ENCODE measurements at places on chromosomes 2 and 18.

DNA sequence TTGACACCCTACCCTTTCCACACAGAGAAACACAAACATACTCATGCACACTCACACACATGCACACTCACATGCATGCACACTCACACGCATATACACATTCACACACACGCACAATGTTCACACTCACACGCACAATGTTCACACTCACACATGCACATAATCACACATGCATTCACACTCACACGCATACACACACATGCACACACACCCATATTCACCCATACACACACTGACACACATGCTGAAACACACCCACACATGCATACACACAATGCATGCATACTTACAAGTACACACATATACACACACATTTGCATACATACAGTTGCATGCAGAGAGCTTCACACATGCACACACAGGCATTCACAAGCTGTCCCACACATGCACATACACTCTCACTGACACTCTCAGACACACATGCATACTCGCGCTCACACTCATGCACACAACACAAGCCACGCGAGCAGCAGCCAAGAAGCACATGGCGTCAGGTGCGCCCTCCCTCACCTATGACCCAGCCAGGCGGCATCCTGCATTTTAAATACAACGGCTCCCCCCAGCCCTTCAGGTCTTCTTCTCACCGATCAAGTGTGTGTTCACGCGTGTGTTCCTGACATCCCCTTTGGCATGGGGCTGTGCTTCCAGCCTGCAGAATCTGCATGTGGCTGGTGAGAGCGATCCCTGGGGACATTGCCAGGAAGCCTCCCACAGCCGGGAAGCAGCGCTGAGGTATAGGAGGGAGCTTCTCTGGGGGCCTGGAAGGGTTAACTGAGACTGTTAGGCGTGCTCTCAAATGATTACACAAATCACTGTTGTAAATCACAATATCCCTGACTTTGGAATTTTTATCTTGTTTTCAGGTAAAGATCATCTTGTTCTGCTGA is 195.1 kb downstream of the RTP5 start:
- DNase-seq = no peak

GRCh38 chr2:6741229-6741628 is 124.5 kb downstream of the CMPK2 start:
- DNase-seq = no peak

DNA sequence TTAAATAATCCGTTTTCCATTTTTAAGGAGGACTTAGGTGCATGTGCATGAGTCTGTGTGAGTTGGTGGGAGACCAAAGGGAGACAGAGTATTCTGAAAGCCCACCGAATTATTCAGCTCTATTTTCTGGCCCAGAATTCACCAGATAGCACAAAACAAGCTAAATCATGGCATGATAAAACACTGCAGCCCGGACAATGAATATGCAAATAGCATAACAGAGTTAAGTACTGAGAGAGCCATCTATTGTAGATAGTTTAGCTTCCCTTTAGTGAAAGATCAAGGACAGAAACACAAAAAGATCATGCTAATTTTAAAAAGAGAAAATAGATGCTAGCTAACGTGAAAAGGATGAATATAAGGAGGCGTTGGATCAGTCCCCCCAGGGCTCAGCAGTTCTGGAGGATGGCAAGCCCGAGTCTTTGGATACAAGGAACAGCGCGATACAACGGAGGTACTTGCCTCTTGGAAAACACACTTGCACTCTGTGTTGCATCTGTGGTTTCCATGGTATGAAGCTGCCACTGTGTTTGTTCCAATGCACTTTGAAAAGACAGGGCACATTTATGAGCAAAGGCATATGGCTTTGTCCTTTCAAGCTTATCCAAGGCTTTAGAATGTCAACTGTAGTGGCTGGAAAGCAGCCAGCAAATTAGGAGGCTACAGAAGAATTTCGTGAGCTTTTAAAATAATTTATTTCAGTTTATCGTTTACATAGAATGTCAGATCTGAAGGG is 119.9 kb downstream of the LYPD1 start:
- no peak for DNase-seq

GRCh38 chr2:137929519-137929916 is 34.8 kb upstream of the HNMT start:
- no peak for DNase-seq

GRCh38 chr2:200679535-200679934 is 93.7 kb downstream of the AOX1 start:
- DNase-seq = no peak

DNA sequence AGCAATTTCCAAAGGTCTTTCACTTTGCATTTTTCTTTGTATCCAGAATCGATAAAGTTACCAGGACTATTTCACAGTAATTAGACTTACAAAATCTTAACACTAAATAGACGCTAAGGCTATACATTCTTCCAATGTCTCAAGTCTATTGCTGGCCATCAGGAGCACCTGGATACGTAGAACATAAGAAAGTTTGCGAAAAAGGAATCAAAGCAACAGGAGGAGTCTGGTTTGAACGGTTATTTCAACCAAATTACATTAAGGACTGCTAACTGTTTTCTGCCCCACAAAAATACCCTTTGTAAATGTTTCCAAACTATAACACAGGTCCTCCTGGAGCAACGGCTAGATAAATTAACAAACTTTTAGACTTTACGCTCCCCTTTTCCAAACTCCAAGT is 1.4 kb upstream of the HNRNPA3 start:
- no peak for DNase-seq

GRCh38 chr18:13471198-13471845 is 252.8 kb downstream of the LDLRAD4 start:
- DNase-seq = no peak

- DNase-seq = no peak
Observed at GRCh38 chr18:76486038-76486437, 9.0 kb downstream of the ZNF516 start.

GRCh38 chr2:206721256-206721920 is 3.2 kb upstream of the DYTN start:
- DNase-seq = no peak

GRCh38 chr2:203867561-203868200 is at the start of gene CTLA4:
TSS of gene CTLA4 (plus strand) at chr2:203867771. CDS start at chr2:203867943, 172 bp downstream.
- peak; percentile 57 for DNase-seq

- DNase-seq = no peak
Observed at GRCh38 chr2:154697418-154698252, 860 bp upstream of the KCNJ3 start.

- DNase-seq = no peak
Observed at GRCh38 chr2:7165736-7166135, 248.5 kb downstream of the RNF144A start.

DNA sequence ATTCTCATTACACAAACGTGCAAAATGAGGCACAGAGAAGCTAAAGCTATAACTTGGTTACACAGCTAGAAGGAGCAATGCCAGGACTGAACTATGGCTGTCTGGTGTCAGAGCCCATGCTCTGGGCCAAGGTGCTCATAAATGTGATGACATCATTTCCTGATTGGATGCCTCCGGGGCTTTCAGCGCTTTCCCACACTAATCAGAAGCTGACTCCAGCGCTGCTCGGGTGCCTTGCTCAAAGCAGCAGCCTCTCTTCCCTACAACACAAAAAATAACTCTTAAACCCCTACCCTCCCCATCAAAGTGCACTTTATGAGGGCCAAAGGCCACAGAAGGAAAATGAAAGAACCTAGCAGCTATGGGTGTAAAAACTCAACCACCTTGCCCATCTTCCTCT is 90.7 kb downstream of the STK39 start:
- DNase-seq = peak; percentile 16

DNA sequence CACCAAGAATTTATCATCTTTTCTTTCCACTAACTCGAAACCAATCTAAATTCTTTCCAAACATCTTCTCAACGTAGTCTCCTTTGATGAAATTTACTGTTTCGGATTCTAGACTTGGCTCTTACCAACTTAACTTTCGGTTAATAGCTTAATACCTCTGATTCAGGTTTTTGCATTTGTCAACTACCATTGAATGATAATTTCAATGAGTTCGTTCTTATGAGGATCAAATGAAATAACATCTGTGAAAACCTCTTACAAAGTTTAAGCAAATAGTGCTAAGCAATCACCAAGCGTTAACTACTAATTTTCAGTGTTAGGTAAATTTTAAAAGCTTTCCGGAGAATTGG is 593 bp upstream of the NRBP1 start:
- DNase-seq = no peak

- peak; percentile 99 for DNase-seq
Observed at GRCh38 chr2:27370026-27370815, at the start of the genes EIF2B4 and SNX17. TSS of gene EIF2B4 (minus strand) at chr2:27370338. CDS start at chr2:27370314, 24 bp downstream. TSS of gene SNX17 (plus strand) at chr2:27370616. CDS start at chr2:27370744, 128 bp downstream.

DNA sequence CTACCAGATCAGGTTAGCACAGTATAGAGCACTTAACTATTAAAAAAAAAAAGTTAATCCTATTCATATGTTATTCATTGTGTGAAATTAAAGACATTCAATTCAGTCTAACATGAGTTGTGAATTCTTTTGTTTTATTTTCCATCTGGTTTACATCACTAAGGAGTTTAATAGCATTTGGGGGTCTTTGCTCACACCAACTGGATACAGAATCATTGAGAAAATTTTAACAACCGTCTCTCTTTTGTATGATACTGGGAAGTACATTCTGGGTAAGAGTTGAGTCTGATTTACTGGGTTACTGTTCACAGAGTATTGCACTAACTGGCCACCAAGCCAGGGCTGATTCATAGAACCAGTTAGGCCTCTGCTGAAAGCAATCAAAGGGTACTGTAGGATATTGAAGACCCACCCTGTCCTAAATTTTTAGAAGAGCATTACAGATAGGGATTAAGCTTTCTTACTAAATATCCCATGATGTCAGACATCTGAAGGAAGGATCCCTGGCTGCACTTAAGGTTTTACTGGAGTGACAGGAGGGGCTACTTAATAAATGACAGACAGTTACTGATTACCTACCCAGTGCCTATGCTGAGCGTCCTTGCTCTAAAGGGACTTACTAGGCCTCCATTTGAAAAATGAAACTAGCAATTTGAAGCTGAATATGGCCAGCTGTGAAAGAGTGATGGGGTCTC is 387.9 kb downstream of the SETBP1 start:
- DNase-seq = no peak

DNA sequence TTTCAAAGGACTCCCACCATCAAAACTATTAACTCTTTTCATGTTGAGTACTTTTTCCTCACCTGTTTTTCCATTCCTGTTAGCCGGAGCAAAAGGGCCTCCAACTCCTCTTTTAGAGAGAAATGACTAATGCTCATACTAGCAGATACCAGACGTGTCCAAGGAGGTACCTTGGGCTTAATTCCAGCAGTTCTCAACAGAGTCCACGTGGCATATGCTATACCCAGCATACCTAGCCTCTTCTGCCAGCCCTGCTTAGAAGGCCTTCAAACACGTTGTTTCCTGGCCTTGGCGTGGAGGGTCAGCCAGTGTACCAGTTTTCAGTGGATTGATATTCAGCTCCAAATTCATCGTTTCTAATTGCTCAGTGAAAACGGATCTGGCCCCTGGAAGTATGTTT is 123.9 kb downstream of the MGAT5 start:
- DNase-seq = no peak

DNA sequence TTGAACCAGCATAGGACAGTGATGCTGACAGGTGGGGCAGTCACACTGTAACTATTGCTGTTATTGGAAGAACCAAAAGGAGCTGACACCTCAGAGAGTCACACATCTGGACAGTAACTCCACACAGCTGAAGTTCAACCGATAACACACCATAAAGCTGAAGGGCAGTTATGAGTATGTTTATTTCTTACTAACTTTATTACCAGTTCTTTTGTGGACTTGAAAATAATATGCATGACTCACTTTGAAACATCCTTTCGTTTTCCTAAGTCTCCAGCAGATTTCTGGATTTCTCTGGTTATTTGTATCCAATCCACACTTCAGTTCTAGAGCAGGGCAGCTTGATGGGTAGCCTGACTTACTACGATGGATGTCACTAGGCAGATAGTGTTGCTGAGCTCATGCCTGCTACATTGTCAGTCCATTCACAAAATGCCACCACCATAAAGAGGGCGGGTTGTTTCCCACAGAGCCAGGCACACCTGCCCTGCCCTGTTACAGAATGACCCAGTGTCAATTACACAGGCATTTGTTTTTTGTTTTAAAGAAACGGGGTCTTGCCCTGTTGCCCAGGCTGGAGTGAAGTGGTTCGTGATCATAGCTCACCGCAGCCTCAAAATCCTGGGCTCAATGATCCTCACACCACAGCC is 8.4 kb upstream of the AGBL5 start:
- no peak for DNase-seq

DNA sequence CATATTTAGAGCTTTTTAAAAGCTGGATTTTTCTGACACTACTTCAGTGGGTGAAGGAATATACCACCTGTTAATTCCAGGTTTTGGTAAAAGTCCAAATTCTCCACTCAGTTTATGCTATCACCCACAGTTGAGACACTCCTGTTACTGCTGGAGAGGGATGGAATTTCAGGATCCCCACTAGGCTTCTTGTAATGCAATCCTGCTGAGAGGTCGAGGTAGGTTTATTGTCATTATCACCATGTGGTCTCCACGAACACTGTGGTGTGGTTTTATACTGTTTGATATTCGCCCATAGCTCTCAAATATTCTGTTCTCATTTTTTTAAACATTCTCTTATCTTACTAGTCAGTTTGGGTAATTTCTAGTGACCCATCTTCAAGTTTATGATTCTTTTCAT is 167.9 kb downstream of the CCDC102B start:
- no peak for DNase-seq

- DNase-seq = peak; percentile 22
Observed at GRCh38 chr18:59834267-59834666, 65.5 kb upstream of the PMAIP1 start.

DNA sequence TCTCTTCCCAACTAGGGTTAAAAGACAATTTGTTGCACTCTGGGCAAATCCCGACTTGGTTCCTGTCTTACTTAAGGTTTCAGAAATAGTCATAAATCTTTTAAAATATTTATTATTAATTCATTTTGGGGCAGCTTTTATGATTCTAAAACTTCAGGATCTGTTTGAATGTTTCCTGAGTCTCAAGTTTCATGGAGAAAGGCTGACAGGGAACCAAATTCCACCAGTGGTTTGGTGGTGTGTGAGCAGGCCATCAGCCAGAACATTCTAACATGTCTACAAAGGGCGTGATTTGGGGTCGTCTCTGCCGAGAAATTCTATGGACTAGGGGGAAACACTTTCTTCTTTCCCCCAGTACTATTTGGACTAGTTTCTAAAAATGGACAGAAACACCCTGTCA is 366.4 kb downstream of the ZNF521 start:
- DNase-seq = no peak

- DNase-seq = no peak
Observed at GRCh38 chr2:37831081-37831780, 93.9 kb upstream of the RMDN2 start.

- DNase-seq = no peak
Observed at GRCh38 chr18:37559194-37559593, 6.4 kb downstream of the CELF4 start.

DNA sequence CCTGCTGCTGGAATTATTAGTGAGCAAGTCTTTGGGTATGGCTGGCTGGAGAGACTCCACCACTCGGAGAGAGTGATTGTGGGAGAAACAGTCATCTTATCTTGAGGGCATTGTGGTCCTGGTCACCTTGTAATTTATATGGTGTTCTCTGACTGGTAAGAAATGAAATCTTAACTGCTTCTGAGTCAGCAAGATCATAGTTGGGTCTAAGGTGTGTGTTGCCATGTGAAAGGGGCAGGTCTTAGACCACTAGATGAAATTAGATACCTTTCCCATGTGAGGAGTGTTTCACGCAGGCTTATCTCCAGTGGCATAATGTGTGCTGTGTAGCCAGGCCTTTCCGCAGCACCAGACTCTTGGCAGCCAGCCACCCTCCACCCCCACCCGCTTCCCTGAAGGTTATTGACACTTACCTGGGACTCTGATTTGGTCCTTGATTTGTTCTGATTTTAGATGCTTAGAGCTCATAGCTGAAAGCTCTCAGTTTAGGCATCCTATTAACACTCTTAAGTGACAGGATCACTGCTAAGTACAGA is 7.7 kb downstream of the MAPRE3 start:
- DNase-seq = no peak

- DNase-seq = no peak
Observed at GRCh38 chr2:71078624-71079023, 10.2 kb downstream of the NAGK start.
